ENCODE measurements at places on chromosomes 4 and X.

DNA sequence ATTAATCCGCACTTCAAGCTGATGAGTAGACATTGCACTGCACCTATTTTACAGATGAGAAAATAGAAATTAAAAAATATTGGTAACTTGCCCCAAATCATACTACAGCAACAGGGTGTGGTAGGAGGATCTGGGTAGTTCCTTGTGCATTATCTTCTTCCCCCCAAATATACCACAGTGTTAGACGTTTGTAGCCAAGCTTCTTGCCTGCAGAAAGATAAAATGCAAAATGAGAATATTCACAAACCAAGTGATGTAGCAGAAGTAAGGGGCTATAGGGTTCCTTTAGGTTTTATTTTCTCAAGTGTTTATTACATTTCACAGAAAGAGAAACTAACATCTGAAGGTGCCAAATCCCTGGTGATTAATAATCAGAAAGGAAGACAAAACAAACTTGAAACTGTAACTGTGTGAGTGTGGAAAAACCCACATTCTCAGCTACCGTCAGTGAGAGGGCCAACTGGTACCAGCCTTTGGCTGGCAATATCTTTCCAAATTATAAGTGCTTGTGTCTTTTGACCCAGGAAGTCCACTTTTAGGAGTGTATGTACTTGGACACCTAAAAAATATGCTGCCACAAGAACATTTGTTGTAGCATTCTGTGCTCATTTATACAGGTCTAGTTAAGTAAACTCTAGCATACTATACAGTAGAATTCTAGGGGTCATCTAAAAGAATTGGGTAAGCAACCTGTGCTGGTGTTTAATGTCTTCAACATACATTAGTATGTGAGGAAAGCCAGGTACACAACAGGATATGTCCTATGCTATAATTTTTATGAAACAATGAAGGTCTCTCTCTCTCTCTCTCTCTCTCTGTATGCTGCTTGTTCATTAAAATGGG lies 6.7 kb upstream of the CD38 start:
- no peak for DNase-seq

DNA sequence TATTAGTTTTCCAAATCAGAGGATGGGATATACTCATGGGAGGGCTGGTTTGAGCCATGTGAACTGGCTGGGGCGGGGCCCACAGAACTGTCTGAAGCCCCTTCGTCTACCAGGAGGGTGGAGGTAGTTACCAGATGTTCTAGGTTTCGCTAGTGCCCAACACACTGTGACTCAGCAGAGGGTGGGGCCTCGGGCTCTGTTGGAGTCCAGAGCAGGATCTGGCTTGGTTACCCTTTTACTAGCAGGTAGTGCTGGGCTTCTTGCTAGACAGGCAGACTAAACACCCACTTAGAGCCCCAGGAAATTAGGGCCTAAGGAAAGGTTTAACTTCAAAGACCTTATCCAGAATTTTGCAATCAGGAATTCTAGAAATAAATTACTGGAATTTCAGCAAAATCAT lies 56.2 kb upstream of the CHRDL1 start:
- no peak for DNase-seq

- no peak for DNase-seq
Observed at GRCh38 chr4:7539659-7540058, 104.9 kb upstream of the PSAPL1 start.

DNA sequence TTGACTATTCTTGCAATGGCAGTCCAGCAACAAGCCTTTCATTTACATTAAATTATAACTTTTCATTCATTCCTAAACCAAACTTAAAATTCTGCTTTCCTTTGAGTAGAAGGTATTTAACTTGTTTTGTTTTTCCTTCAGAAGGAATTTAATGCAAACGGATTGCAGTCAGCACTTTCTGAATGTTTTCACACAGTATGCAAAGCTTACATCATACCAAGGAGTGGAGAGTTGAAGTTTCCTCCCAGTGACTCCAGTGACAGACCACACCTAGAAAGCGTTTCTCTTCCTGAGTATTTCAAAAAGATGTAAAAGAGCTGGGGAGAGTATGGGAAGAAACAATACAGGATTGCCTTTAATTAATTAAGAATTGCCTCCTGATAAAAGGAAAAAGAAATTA lies 8.1 kb downstream of the EPGN start:
- DNase-seq, result no peak

- DNase-seq, result peak; percentile 86
Observed at GRCh38 chr4:48698029-48698971, 81.8 kb downstream of the FRYL start.

- no peak for DNase-seq
Observed at GRCh38 chr4:110171971-110172370, 26.4 kb downstream of the ELOVL6 start.

DNA sequence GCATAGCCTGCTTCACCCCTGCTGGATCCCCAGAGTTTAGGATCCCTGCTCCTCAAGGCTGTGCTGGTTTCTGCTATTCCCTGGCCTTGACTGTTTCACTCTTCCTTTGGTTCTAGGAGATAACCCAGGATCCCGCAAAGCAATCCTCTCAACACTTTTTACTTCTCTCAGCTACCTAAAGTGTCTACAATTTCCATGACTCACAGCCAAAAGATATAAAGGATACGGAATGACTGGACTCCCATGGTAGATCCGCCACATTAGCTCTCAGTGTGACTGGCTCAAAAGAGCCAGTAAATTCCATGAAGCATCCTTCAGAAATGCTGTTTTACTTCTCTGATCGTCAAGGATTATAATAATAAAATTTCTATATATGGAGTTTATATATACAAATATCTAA lies 66.3 kb upstream of the TMEM164 start:
- no peak for DNase-seq

DNA sequence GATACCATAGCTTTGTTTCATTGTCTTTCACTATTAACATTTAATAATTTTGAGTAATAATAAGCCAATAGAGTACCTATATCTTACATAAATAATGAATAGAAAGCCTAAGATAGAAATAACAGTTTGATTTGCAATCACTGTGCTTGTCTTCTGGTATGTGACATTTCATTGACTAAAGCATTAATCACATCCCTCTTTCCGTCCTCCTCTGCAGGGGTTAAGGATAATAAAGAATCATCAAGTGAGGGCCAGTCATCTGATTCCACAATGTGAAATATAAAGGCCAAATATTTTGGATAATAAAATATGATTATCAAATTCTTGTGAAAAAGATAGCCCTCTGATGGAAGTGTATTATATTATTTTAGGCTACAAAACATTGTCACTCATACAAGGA lies 2073.4 kb downstream of the ARAP2 start:
- no peak for DNase-seq

GRCh38 chr4:148425327-148426110 lies 16.7 kb downstream of the NR3C2 start:
- DNase-seq, result no peak

- DNase-seq, result no peak
Observed at GRCh38 chr4:78669453-78669852, 106.7 kb upstream of the BMP2K start.

DNA sequence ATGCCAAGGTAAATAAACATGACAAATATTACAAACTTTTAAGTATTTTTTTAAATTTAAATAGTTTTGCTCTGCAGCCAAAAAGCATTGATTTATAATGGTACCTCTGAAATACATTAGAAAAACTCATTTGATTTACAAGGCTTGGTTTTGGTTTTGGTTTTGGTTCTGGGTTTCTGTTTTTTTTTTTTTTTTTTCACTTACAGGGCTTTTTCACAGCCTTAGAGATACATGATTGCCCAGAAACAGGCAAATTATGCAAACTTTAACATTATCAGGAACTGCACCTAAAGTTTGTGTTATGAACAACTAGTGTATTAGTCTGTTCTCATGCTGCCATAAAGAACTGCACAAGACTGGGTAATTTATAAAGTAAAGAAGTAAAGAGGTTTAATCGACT lies 196.4 kb upstream of the DDX53 start:
- DNase-seq, result no peak

- no peak for DNase-seq
Observed at GRCh38 chr4:15235135-15235534, 192.7 kb upstream of the C1QTNF7 start.

DNA sequence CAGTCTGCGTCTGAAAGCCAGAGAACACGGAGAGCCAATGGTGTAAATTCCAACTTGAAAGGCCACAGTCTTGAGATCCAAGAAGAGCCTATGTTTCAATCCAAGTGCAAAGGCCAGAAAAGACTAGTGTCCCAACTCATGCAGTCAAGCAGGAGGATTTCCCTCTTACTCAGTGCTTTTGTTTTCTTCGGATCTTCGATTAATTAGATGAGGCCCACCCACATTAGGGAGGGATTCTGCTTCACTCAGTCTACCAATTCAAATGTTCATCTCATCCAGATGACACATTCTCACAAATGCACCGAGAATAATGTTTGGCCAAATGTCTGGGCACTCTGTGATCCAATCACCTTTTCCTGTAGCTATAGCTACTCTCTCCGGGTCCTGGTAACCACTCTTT lies 91.5 kb upstream of the S100G start:
- DNase-seq, result no peak

GRCh38 chr4:70948665-70949260 lies 44.7 kb upstream of the DCK start:
- no peak for DNase-seq

- no peak for DNase-seq
Observed at GRCh38 chr4:1419708-1420107, 13.5 kb upstream of the NKX1-1 start.

DNA sequence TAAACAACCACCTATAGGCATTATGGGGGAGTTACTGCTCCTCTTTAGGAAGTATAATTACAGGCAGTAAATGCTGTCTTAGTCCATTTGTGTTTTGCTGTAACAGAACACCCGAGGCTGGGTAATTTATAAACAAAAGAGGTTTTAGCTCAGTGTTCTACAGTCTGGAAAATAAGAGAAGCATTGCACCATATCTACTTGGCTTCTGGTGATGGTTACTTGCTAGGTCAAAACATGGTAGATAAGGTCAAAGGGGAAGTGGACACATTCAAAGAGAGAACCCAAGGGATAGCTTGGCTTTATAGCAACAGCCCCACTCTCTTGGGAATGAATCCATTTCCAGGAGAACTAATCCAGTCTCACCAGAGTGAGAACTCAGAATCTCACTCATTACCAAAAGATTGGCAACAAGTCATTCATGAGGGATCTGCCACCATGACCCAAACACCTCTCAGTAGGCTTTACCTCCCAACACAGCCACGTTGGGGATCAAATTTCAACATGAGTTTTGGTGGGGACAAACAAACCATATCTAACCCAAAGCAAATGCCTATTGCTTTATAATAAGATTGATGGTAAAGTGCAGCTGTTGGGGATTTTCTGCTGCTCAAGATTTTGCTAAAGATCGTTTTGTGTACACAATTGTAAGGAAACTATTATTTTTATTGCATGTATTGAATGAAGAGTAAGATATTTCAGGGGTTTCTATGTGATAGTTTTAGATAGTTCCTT lies 32.6 kb downstream of the STAG2 start:
- DNase-seq, result no peak

GRCh38 chr4:82642331-82642730 lies 80.5 kb upstream of the TMEM150C start:
- DNase-seq, result no peak

DNA sequence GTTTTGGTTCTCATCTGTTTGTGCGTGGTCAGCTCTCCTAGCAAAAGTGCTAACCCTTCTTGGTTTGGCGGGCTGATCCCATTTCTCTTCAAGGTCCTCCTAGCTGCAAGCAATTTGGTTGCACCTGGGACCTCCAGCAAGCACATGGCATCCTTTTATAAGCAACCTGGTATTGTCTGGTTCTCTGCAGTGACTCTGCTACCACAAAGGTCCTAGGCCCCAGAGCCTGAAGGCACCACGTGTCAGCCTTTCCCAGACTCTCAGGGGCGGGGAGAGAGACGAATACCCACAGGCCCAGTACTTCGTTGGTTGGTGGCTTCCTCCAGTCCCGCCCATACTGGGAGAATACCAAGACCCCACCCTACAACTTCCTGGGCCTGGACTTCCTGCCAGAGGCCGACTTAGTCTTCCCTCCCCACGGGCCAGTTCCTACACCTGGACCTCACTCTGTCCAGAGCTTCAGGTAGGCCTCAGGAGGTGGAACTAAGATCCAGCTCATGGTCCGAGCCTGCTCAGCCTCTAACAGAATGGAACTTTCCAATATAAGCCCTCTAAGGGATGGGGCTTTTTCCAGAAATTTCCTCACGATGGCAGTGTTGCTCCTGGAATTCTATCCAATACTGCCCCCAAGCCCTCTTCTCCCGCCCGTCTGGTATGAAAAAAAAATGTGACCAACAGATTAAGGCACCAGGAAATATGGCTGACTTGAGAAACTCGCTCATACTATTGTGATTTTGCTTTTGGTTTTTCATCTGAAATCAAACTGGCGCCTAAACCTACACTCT lies 192.5 kb upstream of the STK26 start:
- peak; percentile 83 for DNase-seq

DNA sequence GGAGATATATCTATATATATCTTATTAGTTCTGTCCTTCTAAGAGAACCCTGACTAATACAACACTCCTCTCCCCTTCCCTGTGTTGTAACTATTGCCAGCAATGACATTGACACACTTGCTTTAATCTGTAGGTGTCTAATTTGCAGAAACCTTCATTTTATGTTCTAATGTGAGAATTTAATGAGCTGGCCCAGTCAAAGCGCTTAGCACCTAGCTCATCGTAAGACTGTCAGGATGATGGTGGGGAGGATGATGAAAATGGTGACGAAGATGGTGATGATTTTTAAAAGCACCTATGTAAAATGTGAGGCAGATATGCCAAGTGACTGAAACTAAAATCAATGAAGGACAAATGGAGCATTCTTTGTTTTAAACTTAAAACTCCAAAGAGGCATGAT lies 183.8 kb downstream of the DHX15 start:
- DNase-seq, result no peak

- DNase-seq, result no peak
Observed at GRCh38 chr4:126807132-126807531, 825.6 kb upstream of the INTU start.

DNA sequence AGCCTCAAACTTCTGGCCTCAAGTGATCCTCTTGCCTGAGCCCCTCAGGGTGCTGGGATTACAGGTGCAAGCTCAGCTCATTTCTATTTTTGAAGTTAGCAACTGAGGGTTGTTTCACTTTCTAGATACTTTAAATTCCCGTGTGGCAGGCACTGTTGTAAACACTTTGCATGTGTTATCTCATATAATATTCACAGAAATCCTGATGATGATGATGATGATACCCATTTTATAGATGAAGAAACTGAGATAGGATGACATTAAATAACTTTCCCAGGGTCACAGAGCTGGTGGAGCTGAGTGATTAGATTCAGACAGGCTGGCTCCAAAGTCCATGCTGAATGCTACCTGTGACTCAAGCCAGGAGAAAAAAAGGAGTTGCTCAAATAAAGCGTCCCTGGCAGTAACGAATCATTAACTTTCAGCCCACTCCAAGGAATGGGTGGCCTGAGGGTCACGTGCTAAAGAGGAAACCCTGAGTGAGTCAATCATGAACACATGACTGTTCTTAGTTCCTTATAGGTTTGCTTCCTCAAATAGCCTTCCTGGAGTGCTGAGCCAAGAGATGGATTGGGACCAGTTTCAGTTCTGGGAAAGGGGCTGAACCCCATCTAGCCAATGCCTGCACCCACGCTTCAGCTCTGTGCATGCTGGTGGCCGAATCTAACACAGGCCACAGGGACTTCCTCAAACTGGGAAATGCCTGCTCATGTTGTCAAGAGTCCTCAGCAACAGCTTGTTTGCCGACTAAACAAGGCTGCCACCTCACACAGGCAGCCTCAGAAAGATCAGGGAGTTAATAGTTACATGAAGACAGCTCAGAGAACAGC lies 52.8 kb downstream of the RBM47 start:
- peak; percentile 90 for DNase-seq

Measured in colonic mucosa (tissue), 4 donors.